Left renal pelvis (tissue), 4 donors: ENCODE measurements at places on chromosomes 12 and 14.

DNA sequence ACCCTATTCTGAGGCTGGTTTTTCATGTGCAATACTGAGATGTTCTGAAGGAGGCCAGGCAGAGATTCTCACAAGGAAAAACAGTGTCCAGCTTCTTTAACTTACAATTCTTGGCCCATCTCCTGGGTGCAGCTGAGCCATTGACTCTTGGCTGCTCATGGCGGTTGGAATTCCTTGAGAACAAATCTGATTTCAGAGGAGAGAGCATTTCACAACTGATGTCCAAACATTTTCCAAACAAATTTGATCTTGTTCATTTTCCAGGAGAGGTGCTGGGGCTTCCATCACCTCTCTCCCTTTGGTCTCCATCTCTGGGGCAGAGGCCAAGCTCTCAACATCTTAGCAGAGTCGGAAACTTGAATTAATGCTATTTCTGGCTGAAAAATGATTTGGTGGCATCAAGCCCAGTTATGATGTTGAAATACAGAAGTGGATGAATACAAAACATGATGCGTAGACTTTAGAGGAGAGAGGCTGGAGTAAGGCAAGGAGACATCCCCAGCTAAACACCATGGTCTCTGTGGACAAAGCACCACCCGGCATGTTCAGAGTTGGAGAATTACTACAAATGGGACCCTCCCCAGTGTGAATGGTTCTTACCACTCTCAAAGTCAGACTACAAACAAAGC, 593.0 kb downstream of the VRK1 start:
- DNase-seq: no peak

GRCh38 chr12:19867151-19867550, 427.9 kb downstream of the AEBP2 start:
- DNase-seq: no peak

DNA sequence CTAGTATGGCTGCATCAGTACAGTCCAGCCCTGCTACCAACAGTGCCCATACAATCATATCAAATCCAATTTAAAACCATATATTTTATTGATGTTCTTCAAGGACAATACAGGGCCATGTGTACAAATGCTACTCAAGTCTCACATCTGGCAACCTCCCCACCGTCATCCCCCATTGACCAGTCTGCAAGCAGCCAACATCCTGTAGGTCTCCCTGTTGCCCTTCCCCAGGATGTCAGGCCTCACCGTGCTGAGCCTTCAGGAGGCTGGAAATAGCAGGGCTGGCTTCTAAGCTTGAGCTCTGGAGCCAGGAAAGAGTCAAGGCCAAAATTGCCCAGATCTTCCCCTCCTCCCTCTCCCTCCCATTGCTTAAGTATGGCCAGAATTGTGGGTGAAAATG, 10.4 kb downstream of the ZDHHC22 start:
- DNase-seq: no peak

DNA sequence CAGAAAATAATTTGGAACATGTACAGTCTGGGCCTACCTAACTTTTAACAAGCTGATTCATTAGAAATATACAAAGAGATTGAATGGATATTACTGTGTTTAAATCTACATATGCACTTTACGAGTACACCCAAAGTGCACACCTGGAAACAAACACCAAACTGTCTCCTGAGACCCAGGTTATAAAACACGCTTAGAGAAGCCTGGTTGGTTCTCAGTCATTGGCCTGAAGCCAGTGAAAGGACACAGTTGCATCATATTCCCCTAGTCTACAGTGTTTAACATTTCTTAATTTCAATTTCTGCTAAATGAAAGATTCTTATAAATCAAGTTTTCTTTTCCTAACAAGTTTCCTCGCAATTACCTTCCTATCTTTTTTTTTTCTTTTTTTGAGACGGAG, 209.5 kb downstream of the FBXL14 start:
- DNase-seq: no peak

- DNase-seq: no peak
Observed at GRCh38 chr14:84024231-84024820, 1505.6 kb upstream of the FLRT2 start.

DNA sequence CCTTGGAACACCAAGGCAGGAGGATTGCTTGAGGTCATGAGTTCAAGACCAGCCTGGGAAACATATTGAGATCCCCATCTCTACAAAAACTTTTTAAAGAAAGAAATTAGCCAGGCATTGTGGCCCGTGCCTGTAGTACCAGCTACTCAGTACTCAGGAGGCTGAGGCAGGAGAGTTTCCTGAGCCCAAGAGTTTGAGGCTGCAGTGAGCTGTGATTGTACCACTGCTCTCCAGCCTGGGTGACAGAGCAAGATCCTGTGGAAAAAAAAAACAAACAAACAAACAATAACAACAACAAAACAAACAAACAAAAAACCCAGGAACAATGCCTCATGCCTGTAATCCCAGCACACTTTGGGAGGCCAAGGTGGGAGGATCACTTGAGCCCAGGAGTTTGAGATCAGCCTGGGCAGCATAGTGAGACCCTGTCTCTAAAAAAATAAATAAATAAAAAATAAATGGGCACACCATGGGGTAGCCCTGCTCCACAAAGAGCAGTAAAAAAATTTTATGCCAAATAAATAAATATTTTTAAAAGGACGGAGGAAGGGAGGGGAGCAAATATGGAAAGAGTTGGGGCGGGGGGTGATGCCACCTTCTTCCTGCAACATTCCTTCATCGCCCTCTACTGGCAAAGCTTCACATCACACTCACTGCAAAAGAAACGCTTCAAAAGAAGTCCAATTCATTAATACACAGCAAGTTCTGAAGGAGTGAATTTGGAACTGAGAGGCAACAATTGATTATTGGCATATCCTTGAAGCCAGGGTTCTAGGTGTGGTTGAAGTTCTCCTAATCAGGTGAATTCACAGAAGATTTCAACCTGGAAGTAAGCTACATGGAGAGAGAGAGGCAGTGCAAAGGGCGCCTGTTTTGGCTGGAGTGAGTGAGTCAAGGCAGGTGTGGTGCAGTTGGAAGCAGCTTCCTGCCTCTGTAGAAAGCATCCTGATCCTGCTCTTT, 8.8 kb upstream of the GNPTAB start:
- DNase-seq: no peak

GRCh38 chr12:28184375-28184774, 5.9 kb upstream of the CCDC91 start:
- DNase-seq: no peak
